ENCODE measurements at places on chromosomes 12 and 14. TPM values are rescaled to one million over a fixed set of nuclear protein-coding genes. Genes with fewer than 3 reads are reported as not detected.

Gene AMHR2
- total RNA-seq = not detected

Gene PMEL
- total RNA-seq = 0.32 TPM

Gene SYNDIG1L
- not detected for total RNA-seq

Gene PTGES3
- 293 TPM for total RNA-seq

Gene RPAP3
- total RNA-seq = 57.4 TPM

Gene RNF212B
- not detected for total RNA-seq

Gene CALCOCO1
- total RNA-seq = 22.4 TPM

Gene FSCB
- total RNA-seq = not detected

Gene KRT72
- total RNA-seq = not detected

Gene ISCA2
- total RNA-seq = 23.9 TPM

Gene METTL3
- 80.5 TPM for total RNA-seq

Gene KRT83
- total RNA-seq = not detected

Gene SNW1
- 114 TPM for total RNA-seq

GRCh38 chr14:94773655-94774343 is 3.9 kb upstream of the GSC start:
- no peak for DNase-seq

DNA sequence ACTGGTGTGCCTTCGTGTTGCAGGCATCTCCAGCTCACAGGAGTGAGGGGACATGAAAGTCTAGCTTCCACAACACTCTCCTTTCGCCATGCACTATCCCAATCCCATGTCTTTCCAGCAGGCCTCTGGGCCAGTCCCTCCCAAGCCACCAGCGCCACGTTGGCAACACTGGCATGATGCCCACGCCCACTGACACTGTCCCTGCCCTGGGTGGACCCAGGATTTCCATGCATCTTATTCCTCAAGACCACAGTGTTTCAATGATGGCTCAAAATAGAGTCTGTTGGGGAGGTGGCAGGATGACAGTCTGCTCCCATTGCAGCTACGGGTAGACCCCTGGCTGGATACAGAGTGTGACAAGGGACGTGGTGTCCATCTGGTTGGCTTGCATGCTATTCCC is 2.3 kb downstream of the SP7 start:
- no peak for DNase-seq

GRCh38 chr12:32504591-32504990 is 105.2 kb downstream of the FGD4 start:
- no peak for DNase-seq

GRCh38 chr14:90750701-90751100 is 65.5 kb downstream of the TTC7B start:
- DNase-seq = no peak

DNA sequence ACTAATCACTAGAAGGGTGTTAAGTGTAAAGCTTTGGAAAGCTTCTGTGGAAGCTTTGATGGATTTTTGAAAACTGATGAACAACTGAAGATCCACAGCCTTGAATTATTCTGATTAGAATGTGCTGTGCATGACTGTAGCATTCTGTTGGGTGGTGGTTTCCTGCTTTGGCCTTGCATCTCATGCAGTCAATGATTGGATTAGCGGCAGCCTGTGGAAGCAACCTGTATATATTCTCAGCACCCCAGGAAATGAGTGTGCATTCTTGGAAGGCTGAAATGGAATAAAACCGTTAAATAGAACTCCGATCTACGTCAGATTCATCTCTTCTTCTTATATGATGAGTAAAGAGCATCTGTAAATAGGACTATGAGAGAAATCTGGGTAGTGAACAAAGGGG is 120.2 kb downstream of the SLC16A7 start:
- DNase-seq = no peak

DNA sequence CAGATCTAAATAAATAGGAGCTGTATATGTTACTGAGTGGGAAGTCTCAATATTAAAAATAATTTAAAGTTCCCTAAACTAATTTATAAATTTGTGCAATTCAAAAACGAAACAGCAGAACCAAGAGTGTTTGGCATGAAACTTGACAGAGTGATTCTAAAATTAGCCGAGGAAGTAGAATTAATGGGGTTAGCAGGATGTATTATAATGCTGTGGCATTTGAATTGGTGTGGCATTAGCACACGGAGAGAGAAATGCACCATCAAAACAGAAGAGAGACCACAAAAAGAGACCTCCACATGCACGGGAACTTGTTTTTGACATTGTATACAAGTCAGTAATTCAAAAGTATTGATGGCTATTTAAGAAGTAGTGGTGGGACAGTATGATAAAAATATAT is 366.0 kb upstream of the RGS6 start:
- DNase-seq = no peak

DNA sequence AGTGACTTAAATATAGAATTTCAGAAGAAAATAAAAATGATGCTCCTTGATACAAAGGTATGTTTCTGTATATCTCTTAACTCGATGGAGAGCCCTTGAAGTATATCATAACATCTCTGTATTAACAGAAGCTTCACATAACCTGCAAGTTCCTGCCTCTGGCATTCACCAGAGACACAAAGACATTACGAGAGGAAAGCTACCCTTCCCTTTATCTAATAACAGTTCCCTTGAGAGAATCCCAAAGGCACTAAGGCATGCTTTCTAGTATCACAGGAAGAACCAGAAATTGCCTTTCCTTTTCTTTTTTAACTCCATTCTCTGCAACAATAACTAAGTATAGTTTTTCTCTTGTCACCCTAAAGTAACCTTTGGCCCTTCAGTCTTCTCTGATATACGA is 164.5 kb downstream of the MGAT4C start:
- DNase-seq = no peak

- no peak for DNase-seq
Measured at GRCh38 chr12:113857371-113857770, 108.8 kb downstream of the RBM19 start.

DNA sequence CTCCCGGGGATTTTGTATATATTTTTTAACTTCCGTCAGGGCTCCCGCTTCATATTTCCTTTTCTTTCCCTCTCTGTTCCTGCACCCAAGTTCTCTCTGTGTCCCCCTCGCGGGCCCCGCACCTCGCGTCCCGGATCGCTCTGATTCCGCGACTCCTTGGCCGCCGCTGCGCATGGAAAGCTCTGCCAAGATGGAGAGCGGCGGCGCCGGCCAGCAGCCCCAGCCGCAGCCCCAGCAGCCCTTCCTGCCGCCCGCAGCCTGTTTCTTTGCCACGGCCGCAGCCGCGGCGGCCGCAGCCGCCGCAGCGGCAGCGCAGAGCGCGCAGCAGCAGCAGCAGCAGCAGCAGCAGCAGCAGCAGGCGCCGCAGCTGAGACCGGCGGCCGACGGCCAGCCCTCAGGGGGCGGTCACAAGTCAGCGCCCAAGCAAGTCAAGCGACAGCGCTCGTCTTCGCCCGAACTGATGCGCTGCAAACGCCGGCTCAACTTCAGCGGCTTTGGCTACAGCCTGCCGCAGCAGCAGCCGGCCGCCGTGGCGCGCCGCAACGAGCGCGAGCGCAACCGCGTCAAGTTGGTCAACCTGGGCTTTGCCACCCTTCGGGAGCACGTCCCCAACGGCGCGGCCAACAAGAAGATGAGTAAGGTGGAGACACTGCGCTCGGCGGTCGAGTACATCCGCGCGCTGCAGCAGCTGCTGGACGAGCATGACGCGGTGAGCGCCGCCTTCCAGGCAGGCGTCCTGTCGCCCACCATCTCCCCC is 777 bp downstream of the ASCL1 start:
- no peak for DNase-seq

GRCh38 chr14:65877624-65878023 is 465.1 kb downstream of the FUT8 start:
- no peak for DNase-seq

DNA sequence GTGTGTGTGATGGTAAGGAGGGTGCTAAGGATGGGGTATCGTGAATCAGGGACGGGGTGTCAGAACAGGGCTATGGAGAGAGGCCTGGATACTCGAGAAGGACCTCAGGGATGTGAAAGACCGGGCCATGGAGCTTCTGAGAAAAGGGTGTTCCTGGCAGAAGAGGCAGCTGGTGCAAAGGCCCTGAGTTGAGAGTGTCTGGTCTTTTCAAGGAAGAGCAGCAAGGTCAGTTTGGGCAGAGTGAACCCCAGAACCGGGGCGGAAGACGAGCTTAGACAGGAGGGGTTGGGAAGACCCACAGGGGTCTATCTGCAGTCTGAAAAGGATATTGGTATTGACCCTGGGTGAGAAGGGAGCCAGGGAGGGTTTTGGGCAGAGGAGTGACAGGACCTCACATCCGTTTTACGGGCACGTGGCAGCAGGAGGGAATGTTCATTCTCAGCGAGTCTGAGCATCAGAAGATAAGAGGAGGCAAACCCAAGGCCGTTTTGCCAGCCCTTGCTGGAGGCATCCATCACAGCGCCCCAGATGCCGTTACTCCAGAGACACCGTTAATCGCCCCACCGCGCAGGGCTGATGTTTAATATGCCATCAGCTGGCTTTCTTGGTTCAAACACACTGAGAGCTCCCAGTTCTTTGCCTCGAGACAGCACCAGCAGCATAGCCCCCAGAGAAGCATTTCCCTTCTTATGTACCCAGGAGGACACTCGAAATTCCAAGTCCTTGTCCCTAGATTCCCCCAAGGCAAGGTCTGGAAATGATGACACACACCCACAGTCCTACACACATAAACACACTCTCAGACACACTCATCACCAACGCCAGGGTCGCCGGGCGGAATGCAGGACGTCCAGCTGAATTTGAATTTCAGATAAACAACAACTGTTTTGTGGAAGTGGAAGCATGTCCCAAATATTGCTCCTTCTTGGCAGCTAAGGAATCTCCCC is 41.4 kb upstream of the EML1 start:
- DNase-seq = no peak

GRCh38 chr14:69626132-69626500 is 14.7 kb downstream of the SUSD6 start:
- DNase-seq = no peak

GRCh38 chr14:97747316-97747715 is 950.1 kb downstream of the VRK1 start:
- DNase-seq = no peak

DNA sequence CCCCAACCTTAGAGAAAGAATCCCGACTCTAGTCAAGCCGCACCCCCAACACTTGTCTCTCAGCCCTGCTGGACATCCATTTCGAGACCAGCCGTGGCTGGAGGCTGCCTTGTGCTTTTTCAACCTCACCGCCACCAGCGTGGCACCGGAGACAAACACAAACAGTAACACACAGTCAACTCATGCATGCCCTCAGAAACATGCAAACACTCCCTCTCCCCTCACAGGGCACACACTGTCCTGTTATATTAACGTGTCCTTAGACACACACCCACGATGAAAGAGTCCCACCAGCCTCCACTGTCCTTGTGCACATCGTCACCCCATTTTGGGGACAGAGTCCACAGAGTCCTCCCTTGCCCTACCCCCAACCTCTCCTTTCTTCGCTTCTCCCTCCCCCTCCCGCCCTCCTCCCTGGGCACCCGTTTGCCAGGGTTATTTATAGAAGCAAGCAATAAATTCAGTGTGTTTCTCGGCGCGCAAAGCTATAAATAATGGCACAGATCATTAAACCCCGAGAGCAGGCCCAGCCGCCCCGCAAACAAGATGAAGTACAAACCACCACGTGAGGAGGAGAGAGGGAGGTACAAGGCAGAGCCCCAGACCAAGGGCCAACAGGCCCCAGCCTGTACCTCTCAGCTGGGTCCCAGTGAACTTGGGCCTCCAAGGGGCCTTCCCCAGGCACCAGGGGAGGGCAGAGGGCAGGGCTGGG is 27.9 kb downstream of the SMUG1 start:
- no peak for DNase-seq

- DNase-seq = no peak
Measured at GRCh38 chr12:93461503-93461902, 5.8 kb upstream of the MRPL42 start.

GRCh38 chr14:75213172-75213571 is 36.8 kb upstream of the TMED10 start:
- no peak for DNase-seq

GRCh38 chr12:27844366-27845090 is 64.5 kb upstream of the MANSC4 start:
- no peak for DNase-seq

GRCh38 chr14:73553845-73554244 is 4.9 kb downstream of the HEATR4 start:
- DNase-seq = no peak

- no peak for DNase-seq
Measured at GRCh38 chr14:73785336-73785833, 66.2 kb upstream of the PTGR2 start.

- DNase-seq = no peak
Measured at GRCh38 chr14:95117937-95118721, 39.2 kb downstream of the DICER1 start.

- no peak for DNase-seq
Measured at GRCh38 chr12:7327918-7328317, 24.0 kb downstream of the ACSM4 start.
